ENCODE measurements at places on chromosomes 3 and 15.
A peak's percentile ranks its signal among the peaks of the same experiment; 100 is the strongest.

- DNase-seq = no peak
Observed at GRCh38 chr3:81983382-81983781, 221.9 kb upstream of the GBE1 start.

DNA sequence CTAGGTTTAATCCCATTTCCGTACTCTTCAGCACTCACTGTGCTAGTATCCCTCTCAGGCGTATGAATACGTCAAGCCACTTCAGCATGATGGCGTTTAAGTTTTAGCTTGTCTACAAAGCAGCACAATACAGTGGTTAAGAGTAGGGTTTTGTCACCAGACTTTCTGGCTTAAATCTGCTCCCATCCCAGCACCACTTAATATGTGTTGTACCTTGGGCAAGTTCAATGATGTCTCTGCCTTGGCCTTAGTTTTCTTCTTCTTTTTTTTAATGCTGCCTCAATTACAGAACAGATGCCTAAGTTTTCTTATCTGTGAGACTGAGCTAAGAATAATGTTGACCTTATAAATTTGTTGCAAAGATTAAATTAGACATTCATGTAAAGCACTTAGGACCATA lies 152.9 kb upstream of the CTDSPL start:
- DNase-seq = no peak

- no peak for DNase-seq
Observed at GRCh38 chr3:113606539-113607218, 74.3 kb downstream of the SIDT1 start.

GRCh38 chr3:16686679-16687078 lies 81.5 kb upstream of the DAZL start:
- DNase-seq = no peak

GRCh38 chr3:119636249-119636648 lies 24.1 kb downstream of the POPDC2 start:
- DNase-seq = no peak

DNA sequence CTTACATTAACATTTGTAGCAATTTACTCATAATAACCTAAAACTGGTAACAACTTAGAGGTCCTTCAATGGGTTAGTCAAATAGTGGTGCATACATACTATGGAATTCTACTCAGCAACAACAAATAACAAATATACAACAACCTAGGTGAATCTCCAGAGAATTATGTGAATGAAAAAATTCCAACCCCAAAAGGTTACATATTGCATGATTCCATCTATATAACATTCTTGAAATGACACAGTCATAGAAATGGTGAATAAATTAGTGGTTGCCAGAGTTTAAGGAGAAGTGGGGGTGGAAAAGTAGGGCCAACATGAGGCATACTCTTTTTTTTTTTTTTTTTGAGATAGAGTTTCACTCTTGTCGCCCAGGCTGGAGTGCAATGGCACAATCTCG lies 12.7 kb upstream of the SNTN start:
- no peak for DNase-seq

DNA sequence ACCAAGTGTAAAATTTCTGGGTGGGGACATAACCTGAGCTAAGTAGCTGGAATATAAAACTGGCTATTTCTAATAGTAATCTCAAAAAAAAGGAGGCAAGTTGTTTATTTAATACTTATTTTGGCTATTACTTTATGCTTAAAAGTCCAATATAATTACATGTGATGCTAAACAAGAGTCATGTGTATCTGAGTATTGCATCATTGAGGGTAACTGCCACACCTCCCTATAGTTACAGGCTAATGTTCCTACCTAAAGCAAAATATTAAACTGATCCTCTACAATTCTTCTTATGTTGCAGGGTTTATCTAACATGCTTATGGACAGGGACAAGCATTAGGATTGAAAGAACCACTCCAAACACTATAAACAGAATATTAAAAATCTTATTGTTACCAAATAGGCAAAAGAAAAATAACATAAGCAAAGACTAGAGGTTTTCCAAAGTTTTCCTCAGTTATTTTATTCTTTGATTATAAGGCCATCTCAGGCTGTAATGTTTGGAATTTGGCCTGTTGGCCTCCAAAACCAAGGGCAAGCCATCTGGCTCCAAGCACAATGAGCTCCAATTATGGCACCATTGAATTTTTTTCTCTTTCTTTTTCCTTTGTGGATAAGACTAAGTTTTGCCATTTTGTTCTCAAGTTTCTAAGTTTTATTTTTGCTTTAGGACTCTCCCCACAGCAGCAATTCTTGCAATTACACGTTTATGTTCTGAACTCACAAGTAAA lies 75.8 kb upstream of the ABI3BP start:
- no peak for DNase-seq

DNA sequence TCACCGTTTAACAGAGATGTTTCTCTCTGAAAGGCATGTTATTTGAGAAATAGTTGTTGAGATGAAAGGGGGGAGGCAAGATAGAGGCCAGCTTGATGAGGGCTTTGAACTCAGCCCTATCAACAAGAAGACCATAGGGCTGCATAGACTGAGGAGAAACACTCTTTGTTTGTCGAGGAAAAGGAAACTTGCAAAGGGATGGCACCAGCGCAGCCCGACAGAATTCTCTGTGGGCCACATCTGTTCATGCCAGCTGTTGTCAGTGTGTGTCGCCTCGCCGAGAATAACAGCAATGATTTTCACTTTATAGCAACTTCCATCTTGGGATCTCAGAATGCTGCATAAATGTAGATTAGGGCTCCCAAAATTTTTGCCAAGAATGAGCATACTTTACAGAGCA lies 478.3 kb upstream of the TPRG1 start:
- DNase-seq = no peak

DNA sequence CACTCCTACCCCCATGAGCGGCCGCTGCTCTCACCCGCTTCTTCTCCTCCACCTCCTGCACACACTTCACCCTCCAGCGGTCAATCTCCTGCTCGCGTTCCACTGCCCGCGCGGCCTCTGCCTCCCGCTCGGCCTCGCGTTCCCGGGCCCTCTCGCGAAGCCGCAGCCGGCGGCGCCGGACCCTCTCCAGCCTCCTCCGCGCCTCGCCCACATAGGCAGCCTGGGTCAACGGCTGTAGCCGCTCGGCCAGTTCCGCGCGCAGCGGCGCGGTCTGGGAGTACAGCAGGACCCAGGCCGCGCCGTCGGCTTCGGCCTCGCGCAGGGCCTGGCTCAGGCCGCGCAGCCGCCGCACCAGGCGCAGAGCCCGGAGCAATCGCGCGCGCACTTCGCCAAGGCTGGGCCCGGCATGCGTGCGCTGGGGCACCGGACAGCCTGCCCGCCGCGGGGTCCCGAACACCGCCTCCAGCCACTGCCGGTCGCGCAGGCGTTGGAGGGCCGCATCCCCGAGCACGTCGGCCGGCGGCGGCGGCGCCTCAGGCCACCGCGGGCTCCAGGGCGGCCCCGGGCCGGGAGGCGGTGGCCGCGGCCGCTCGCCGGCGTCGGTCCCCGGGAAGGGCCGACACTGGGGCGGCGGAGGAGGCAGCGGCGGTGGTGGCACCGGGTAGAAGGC lies 595 bp downstream of the PDCD7 start:
- DNase-seq = peak; percentile 36

DNA sequence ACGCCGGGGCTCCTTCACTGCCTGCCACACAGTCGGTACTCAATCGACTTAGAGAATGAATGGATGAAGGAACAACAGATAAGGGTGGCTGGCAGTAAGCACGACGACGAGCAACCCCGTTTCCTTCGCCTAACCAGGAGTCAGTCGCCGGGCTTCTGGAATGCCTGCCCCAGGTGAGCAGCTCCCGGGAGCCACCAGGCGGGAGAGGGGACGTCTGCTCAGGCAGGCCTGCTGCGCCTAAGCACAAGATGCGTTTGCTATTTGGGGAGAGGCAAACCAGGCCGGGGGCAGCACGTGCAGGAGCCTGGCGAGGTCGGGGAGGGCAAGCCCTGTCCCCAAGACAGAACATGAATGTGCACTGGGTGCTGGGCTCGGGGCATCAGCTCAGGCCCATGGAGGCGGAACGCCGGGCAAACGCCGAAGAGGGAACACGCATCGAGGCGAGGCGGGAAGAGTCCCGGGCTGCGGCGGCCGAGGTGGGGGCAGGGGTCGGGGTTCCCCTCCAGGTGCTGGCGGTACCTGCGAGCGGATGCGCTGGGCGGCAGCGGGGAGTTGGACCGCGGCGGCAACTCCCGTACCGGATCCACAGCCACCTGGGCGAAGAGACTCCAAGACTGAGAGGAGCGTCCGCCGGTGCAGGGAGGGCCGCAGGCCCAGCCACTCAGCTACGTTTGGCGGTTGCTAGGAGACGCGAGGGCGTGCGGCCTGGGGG lies at the start of gene CFAP92:
TSS of gene CFAP92 (minus strand) at position 616 of the 712 bp plus-strand sequence. CDS start 772 bp downstream, outside the sequence.
- DNase-seq = peak; percentile 24

- no peak for DNase-seq
Observed at GRCh38 chr3:111715911-111716523, 120.9 kb upstream of the ZBED2 start.

- DNase-seq = no peak
Observed at GRCh38 chr3:63689285-63689684, 36.8 kb downstream of the SNTN start.

DNA sequence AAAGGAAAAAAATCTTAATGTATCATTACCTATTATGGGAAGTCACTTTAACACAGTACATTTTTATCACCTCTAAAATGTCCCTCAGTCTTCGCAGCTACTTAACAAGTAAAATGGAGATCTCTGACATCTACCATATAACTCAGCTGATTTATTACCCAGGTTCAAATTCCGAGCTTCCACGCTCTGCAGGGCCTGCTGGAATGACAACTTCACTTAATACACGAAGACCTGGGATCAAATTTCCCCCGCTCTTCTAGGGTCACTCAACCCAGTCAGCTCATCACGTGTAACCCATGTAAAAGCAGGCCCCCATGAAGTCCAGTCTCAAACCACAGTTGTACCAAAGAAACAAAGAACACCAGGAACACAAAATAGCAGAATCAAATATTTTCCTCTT lies 44.2 kb upstream of the ACP3 start:
- no peak for DNase-seq

DNA sequence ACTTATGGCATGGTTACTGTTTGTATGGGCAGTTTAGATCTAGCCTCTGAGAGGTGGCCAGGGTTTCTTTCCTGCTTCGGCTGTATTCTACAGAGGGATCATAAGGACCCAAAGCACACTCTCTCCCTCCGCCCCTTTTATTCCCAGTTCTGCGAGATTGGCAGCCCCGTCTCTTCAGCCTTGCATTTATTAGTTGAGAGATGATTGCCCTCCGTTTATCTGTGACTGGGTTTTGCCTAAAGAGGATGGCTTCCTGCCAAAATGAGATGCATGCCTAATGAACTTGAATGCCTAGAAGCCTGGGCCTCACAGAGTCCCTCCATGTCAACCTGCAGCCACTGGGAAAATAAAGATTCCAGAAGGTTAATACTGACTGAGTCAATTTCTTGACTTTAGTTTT lies 97.1 kb upstream of the CHL1 start:
- no peak for DNase-seq

DNA sequence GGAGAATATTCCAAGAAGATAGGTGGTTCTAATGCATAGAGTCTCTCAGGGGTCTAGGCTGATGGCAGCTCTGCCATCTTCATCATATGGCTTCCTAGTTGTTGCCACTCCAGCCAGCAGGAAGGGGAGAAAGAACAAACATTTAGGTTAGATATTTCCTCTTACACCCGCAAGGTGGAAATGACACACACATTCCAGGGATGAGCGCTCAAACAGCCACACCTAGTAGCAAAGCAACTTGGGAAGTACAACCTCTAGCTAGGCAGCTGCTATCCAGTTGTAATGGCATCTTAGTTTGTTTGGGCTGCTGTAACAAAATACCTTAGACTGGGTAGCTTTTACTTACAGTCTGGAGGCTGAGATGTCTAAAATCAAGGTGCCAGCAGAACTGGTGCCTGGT lies 51.9 kb upstream of the ADAMTSL3 start:
- DNase-seq = no peak

DNA sequence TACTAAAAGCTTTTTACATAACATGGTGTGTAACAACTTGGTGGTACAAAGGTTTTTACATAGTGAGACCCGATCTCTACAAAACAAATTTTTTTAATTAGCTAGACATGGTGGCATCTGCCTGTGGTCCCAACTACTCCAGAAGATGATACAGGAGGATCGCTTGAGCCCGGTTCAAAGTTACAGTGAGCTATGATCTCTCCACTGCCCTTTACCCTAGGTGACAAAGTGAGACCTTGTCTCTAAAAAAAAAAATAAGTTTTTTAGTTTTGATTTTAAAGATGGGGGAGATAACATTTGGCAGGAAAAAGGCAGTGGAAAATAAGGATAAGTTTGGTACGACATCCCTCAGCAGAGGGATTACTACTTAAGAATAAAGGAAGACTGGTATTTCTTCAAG lies 5.9 kb downstream of the FAM162A start:
- no peak for DNase-seq

- DNase-seq = peak; percentile 54
Observed at GRCh38 chr3:194540274-194540905, 53.6 kb upstream of the ATP13A3 start.

DNA sequence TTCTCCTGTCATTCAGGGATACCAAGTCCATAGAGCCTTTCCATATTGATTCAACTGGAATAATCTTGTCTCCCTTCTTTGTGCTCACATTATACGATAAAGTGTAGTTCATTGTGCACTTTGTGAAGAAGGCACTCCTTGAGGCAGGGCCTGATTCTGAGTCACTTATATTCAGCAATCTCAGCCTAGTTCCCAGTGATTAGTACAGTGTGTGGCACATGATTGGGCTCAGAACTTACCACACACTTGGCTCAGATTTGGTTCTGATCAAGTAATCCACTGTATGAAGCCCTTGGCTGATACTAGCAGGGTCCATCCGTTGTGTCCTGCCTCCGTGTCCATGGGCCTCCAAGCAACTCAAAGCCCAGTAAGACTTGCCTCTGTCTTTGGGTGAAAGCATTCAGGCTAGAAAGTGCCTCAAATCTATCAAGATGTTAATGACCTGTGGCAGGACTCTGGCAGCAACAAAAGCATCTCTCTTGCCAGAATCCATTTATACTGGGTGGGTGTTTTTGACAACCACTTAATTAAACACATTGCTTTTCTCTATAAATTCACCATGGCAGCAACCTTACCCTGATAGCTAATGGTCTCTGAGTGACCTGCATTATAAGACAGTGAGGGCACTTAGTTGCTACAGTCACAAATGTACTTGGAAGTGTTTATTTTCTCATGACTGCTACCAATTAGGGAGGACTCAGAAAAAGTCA lies 51.3 kb downstream of the TPRG1 start:
- no peak for DNase-seq
